Right renal pelvis (tissue), 4 donors: ENCODE measurements at places on chromosomes 7 and 10.

GRCh38 chr10:48804740-48805182, 120.1 kb downstream of the WDFY4 start:
- no peak for DNase-seq

DNA sequence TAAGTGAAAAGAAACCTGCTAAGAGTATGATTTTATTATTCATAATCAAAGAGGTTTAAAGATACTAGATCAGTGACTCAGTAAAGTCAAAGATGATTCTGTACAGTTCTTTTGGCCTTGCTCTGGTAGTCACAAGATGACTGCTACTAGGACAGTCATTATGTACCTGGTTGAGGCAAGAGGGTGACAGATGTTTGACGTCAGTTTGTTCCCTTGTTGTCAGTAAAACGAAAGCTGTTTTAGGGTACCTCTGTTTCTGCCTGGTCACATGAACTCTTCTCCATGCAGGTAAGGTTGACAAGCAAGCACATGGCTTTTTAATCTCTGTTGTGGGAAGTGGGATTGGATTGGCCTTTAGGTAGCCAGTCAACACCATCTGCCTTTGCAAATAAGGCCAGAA, 308.0 kb downstream of the EXOC4 start:
- DNase-seq, result no peak

GRCh38 chr7:18577096-18577771, 81.7 kb downstream of the HDAC9 start:
- DNase-seq, result no peak

GRCh38 chr7:152107945-152108344, 82.5 kb downstream of the GALNT11 start:
- no peak for DNase-seq

- peak; percentile 49 for DNase-seq
These were observed 224.3 kb upstream of the IGFBP3 start for GRCh38 chr7:46145412-46145811.
